ENCODE measurements at places on chromosomes 12 and 14.

DNA sequence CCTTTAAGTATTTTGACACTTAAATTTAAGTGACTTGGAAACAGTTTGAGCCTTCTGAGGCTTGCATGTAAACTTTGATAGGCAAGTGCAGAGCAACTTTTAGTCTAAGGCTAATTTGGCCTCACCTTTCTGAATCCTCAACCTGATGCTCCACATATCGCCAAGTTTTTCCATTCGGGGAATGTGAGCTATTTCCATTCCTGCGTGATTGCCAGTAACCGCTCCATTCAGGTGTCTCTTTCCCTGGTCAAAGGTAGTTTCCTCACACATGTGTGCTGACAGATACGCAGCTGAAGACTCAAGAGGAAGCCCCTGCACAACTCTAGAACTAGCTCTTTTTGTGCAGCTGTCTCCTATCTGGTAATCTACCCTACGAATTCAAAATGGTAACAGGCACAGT is 25.4 kb upstream of the FUT8 start:
- DNase-seq: no peak

GRCh38 chr14:32594766-32595165 is 265.7 kb downstream of the AKAP6 start:
- no peak for DNase-seq

DNA sequence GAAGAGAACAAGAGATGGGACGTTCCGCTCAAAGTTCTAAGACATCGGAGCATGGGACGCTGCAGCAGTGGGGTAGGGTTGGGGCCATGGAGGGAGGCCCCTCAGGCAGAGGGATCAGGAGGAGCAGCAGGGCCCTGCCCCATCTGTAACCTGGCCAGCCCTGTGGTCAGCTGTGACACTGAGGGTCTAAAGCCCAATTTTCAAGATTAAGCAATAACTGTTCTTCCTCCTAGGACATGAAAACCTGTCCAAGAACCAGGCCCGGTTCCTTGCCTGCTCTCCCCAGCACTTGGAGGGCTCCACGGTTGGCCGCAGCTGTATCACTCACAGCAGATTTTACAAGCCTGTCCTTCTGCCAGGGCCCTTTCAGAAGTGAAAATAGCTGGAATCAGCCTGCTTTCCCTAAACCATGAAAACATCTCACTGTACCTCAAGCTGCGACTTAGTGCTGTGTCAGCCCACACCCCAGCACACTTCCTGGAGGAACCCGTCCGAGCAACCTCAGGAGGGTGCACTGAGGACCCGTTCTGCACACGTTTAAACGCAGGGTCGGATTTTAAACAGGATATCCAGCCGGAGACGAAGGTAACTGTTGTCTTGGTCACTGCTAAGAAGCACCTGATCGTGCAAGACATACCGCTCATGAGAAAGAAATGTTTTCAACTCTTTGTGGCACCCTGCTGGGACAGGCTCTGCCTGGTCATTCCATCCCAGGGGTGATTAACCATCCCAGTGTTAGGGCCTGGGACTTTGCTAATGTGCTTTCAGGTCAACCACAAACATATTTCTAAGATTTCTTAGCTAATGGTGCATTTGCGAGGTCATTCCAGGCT is 201.9 kb upstream of the DIO3 start:
- no peak for DNase-seq

DNA sequence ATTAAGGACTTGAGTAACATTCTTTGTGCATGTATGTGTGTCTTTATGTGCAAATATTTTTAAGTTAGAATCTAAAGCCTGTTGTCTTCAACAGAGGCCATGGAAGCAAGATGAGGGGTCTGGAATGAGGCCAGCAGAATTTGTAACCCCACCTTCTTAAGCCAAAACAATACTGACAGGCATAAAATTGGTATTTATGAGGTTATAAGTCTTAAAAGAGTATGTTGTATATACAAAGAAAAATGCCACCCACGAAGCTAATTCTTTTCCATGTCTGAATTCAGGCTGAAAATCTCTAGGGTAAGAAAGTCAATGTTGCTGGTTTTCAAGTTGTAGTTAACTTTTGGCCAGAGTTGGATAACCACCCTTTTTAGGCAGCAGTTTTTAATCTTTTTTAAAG is 86.2 kb upstream of the TMTC1 start:
- no peak for DNase-seq

DNA sequence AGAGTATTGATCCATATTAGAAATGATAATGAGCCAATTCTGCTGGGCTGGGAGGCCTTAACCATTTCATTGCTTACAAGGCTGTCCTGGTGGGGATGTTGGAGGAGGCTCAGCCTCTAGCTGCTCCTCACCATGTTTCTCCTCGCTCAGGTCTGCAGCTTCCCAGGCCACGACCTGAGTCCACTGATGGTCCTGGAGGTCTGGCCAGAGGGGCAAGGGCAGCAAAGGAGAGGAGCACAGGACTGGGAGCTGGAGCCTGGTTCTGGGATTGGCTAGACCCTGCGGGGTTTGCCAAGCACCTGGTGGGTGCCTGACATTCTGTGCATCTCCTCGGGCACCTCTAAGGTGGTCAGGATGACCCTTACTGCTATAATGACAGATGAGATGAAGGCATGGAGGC is 92.6 kb downstream of the KIF26A start:
- DNase-seq: no peak

GRCh38 chr14:38056270-38056669 is 151.4 kb upstream of the SSTR1 start:
- no peak for DNase-seq

- no peak for DNase-seq
Observed at GRCh38 chr12:74899031-74899829, 310.4 kb downstream of the KCNC2 start.

DNA sequence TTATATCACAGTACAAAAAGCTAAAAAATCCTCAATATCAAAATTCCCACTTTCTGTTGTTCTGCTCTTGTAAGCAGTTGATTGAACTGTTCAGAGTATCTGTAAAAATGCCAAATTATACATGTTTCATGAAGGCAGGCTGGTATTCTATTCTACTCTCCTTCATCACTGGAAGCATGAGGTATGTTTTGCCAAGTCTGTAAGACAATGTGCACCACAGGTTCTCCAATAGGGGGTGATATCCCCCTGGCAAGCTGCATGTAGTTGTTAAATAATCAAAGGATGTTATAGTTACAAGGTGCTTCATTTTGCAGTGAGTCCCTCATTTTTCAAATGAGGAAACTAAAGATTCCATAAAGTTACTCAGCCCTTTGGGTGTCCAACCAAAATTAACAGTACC is 15.1 kb upstream of the NEK9 start:
- DNase-seq: no peak

All from DMS153 (cell line).